SK-MEL-5 (cell line): ENCODE measurements at places on chromosomes 12 and 14. TPM values are rescaled to one million over a fixed set of nuclear protein-coding genes. Genes with fewer than 3 reads are reported as not detected.

Gene ST8SIA1
- 29.9 and 31.4 TPM in 2 replicates for total RNA-seq

Gene KRT6C
- total RNA-seq = not detected in 2 replicates

- DNase-seq = no peak
Measured at GRCh38 chr12:77980782-77981181, 150.1 kb downstream of the NAV3 start.

DNA sequence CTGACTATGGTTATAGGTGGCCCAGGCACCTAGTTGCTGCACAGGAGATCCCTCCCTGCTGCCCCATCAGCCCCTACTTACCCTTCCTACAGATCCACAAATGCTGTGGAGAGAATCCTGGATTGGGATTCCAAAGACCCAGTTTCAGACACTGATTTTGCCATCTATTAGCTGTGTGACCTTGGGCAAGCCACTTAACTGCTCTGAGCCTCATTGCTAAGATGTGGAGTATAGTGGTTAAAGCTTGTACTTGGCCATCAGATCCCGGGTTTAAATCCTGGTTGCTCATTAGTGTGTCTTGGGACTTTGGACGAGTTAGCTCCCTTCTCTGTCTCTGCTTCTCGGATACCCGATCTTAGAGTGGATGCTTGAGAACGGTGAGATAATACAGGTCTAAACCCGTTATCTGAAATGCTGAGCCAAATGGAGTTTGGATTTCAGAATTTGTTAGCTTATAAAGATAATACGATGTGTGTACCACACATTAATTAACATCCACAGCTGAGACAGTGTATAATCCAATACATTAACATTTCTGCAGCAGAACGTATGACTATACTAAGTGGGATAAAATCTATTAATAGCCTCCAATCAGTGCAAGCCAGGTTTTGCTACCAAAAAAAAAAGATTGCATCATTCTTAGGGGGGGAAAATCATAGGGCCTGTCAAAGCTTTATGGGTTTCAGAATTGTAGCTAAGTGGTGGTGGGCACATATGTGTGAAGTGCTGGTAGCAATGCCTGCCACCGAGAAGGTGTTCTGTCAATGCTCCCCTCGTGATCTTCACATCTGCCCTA lies 16.0 kb downstream of the PROX2 start:
- DNase-seq = no peak

DNA sequence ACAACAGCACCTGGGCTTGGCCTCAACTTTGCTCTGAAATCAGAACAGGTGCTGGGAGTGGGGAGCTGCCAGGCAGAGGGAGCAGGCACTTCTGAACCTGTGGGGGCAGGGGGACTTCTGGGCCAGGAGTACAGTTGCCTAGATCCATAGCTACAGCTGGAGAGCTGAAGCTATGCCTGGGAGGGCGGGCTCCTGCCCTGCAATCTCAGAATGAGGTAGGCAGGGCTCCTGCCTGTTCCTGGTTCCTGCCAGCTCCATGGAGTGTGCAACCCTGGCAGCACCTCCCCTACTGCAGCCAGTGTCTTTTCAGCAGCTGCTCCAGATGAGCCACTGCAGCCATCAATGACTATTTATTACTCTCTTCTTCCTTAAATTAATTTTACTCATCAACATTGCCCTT lies 62.1 kb upstream of the NAV3 start:
- DNase-seq = no peak

- DNase-seq = peak; percentile 36
Measured at GRCh38 chr12:49086116-49086515, 8.5 kb downstream of the DHH start.

Gene WIF1
- total RNA-seq = not detected in 2 replicates

Gene GPR162
- 0.08 and 1.5 TPM in 2 replicates for total RNA-seq

DNA sequence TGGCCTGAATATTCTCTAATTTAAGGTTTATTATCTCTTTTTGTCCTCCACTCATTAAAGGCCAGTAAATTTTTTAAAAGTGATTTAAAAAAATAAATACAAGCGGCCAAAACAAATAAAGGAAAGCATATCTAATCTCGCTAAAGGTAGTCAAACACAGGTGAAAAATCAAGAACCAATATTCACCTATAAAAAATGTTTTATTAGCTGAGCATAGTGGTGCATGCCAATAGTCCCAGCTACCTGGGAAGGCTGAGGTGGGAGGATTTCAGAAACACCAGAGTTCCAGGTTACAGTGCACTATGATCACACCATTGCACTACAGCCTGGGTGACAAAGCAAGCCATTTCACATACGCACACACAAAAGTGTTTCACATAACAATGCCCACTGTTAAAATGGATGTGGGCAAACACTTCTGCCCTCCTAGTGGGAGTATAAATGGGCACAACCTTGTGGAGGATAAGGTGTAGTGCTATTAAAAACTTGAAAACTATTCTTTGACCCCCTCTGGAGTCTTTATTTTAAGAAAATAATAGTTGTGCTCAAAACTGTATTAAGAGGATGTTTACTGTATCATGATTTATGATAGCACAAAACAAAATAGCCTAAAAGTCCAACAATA lies 32.7 kb upstream of the NAP1L1 start:
- peak; percentile 17 for DNase-seq

Gene B4GALNT3
- total RNA-seq = 0.34 and 1.2 TPM in 2 replicates

DNA sequence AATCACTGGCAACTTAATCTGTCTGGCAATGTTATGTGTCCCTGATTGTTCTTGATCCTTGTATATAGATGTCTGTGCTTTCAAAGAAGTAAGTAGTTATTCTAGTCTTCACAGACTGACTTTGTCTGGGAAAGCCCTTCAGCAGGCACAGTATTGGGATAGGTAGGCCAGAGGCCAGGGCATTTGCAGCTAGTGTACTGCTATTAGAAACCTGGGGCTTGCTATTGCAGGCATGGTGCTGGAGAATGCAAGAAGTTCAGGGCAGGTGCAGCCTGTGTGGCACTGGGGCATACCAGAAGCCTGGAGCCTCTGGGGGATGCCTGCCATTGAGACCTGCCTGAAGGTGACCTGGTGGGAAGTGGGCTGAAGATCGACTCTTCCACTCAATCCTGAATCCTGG lies 96.3 kb downstream of the TMTC3 start:
- no peak for DNase-seq

Gene ESR2
- total RNA-seq = 0.03 and 0.11 TPM in 2 replicates

GRCh38 chr12:58967561-58967960 lies 47.3 kb upstream of the LRIG3 start:
- DNase-seq = no peak

Gene PTPRR
- total RNA-seq = 2.6 and 3.9 TPM in 2 replicates

DNA sequence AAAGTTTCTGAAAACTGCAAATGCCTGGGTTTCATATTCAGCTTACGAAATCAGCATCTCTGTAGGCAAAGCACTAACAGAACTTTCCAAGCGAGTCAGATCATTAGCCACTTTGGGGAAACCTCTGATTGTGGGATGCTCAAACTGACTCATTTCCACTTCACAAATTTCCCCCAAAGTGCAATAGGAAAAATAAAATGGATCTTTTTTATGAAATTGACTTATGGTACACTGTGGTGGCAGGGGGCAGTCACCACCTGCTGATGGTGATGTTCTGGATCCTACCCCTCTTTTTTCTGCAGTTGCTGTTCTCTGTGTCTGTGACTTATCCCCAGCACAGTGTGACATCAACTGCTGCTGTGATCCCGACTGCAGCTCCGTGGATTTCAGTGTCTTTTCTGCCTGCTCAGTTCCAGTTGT lies 5.6 kb downstream of the TCTN1 start:
- no peak for DNase-seq

Gene TAS2R42
- total RNA-seq = not detected in 2 replicates

Gene GLS2
- not detected in 2 replicates for total RNA-seq

Gene ARPC3
- total RNA-seq = 335 and 355 TPM in 2 replicates

DNA sequence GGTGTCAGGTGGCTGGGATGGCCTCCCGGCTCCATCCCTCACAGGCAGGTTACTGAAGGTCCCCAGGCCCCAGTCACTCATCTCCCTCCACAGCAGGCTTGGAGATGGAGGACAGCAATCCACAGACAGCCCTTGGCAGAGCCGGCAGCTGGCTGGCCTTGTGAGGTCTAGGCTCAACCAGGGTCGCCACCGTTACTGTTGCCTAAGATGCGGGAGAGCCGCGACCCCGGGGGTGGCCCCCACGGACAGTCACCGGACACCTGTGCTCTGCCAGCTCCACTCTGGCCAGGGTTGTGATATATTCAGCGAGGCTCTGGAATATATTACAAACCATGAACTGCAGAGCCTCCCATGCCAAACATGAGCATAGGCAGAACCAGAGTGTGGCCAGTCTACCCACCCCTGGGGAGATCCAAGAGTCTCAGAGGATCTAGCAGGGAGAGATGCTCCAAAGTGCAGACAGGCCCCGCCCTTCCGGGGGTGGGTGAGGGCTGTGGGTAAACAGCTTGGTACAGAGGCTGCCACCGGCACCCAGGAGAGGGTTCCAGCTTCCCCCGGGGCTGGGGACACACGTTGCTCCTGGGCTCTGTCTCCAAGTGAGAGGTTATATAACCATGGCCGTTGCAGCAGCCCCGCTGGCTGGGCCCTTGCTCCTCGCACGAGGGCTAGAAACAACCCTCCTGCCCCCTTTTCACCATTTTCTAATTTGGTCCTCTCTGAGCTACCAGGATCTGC lies 55.9 kb upstream of the DIO3 start:
- no peak for DNase-seq

Gene FOXM1
- total RNA-seq = 21.8 and 28.8 TPM in 2 replicates

Gene ATP2B1
- total RNA-seq = 30.5 and 33.7 TPM in 2 replicates

Gene SMCO3
- 0.24 TPM in 1 of 2 replicates, not detected in the other for total RNA-seq

Gene TIGAR
- 32.7 and 46.7 TPM in 2 replicates for total RNA-seq

Gene PLEKHG7
- total RNA-seq = not detected in 2 replicates
